ENCODE measurements at places on chromosomes 4 and X.

- peak; percentile 39 for DNase-seq
Observed at GRCh38 chrX:153226344-153227185, 47.5 kb downstream of the MAGEA1 start.

GRCh38 chr4:17722356-17722700 lies 59.1 kb downstream of the FAM184B start:
- no peak for DNase-seq

- DNase-seq: no peak
Observed at GRCh38 chr4:22241415-22241814, 274.5 kb downstream of the ADGRA3 start.

DNA sequence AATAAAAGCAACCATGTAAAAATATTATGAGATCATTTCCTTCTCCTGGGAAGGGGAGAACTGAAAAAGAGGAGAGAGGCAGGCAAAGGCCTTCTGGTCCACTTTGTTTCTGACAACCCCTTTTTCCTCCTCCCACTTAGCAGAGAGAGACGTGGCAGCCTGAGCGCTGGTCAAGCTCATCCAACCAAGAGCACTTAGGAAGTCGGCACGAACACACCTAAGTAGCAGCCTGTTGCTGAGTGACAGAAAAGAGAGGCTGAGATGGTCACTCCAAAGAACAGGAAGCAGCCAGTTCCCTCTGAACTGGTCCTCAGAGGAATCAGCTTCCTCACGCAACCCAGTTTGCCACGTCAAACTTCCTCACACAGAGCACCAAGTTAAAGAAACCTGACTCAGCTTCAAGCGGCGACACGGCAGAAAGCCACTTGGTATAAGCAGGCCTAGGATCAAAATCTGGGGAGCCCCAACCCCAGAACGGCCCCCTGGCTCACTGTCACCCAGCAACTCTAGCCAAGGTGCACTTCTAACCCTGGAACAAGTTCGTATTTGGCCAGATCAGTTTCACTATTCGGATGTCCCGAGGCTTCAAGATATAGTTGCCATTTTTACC lies 861 bp downstream of the SEC24D start:
- peak; percentile 95 for DNase-seq

DNA sequence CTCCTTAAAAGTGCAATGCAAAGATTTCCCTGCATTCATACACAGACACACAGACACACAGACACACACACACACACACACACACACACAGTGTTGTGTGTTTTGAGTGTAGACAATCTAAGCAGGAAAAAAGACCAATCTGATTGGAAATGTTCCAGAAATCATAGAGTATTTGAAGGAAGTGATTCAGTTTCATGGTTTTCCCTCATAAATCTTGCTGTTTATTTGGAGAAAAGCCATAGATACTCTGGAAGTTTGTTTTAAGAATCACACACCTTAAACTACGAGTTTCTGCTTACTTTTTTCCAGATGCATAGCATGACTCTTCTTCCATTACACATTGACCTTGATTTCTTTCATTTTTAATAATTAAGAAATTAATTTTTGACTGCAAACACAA lies 298.5 kb upstream of the BMP3 start:
- no peak for DNase-seq

GRCh38 chrX:3603026-3603661 lies 110.3 kb downstream of the PRKX start:
- no peak for DNase-seq

DNA sequence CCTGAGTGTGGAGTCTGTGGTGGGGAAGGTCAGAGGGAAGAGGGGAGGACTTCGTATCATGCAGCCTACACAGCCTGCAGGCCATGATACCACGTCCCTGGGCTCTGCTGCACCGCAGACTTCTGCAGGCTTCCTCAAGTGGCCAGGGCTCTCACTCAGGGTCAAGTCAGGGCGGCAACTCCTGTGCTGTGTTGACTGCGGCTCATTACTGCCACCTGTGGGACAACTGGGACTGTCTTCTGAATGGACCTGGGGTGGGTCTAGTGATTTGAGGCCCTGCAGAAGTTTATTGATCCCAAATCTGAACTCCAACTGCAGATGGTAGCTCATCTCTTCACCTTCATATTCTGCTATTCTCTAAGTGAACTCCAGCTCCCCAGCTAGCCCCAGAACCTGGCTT lies 167.1 kb downstream of the NSUN7 start:
- DNase-seq: peak; percentile 72

DNA sequence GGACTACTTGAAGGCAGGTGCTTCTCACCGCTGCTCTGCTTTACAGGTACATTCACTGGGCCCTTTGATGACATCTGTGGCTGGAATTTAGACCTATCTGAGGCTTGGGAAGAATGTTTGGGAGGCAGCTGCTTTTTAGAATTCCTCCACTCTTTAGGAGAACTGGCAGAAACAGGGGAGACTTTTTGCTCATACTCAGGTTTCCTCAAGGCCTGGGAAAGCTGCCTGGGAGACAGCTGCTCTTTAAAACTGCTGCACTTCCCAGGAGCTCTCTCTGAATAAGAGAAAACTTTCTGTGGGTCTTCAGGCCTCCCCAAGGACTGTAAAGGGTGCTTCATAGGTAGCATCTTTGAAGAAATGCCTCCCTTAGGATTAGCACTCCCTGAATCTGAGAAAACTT lies 14.3 kb downstream of the CT47C1 start:
- no peak for DNase-seq

- DNase-seq: peak; percentile 55
Observed at GRCh38 chrX:153793291-153793690, 884 bp downstream of the IDH3G start.

DNA sequence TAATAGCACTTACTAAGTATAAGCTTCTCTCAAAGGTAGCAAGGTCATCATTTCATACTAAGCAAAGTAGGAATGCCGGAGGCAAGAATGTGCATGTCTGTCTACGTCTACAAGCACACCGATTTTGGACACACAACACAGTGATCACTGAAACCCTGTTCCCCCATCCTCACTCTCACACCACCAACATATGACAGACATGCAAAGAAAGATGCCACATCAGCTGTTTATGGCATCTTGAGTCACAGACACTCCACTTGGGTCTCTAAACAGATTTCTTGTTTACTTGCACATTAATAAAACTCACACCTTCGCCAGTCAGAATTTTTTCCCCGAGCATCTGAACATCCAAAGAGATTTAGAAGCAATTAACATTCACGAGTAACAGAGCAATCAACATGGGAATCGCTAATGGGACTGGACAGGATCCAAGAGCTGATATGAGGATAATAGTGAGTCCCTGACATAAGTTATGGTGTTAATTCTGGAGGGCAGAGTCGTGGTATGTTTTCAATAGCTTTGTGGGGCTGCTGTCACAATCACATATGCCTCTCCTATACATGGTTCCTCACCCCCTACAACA lies 324.1 kb downstream of the DHX15 start:
- no peak for DNase-seq

- DNase-seq: no peak
Observed at GRCh38 chr4:128690011-128690410, 119.5 kb upstream of the JADE1 start.

GRCh38 chr4:167955006-167955405 lies 137.3 kb upstream of the ANXA10 start:
- no peak for DNase-seq

GRCh38 chrX:53445977-53446376 lies 11.8 kb upstream of the HSD17B10 start:
- DNase-seq: peak; percentile 73

- peak; percentile 45 for DNase-seq
Observed at GRCh38 chrX:118116713-118117550, at the start of gene KLHL13. Gene KLHL13, minus strand, starts transcription at chrX:118116810. Its CDS starts 88,337 bp downstream, at chrX:118028473.

DNA sequence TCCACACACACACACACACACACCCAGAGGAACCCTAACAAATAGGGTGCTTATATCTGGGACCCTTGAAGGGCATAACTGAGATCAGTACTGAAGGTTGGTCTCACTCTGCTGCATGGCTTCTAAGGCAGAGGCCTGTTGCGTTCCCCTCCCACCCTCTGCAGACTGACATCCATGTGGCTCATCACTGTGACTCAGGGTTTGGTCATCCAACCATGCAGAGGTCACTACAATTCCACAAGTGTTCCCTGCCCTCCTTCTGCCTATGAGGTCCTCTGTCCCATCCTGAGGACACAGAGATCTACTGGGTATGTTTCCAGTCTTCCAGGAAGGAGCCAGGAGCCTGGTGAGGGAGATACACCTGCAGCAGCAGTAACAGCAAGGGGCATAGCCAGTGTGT lies 55.8 kb downstream of the XAGE2 start:
- DNase-seq: no peak

DNA sequence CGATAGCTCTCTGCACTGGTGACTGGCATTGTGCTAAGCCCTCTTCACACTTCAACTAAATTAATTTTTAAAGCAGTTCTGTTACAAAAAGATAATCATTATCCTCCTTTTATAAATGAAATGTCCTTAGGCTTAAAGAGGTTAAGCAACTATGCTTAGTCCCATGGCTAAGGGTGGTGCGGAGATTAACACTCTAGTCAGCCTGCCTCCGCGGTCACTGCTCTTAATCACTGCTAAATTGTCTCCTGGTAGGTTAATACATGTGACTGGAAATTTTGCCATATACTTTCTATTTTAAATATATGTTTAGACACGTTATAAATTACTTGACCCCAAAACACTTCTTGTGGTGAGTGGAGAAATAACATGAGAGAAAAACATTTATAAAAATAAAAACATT lies 473.7 kb downstream of the CENPC start:
- no peak for DNase-seq

- peak; percentile 7 for DNase-seq
Observed at GRCh38 chrX:16786791-16787735, 797 bp downstream of the TXLNG start.

DNA sequence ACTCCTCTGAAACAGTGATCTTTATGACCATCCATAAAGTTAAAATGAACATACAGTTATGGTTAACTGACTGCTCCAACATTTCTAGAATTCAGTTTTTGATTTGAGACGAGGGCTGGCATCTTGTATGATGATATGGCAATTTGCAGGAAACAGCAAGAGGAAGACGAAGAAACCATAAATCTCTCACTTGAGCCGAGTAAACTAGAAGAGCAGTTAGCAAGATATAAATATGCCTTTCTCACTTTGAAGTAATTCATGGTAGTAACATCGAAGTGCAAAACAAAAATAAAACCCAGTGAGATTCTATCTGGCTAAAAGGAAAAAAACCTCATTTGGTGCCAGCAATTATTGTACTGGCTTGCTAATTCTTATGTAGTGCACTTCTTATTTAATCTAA lies 139.0 kb upstream of the SPRY1 start:
- DNase-seq: no peak

GRCh38 chr4:183163135-183163534 lies 64.1 kb downstream of the WWC2 start:
- no peak for DNase-seq

- no peak for DNase-seq
Observed at GRCh38 chrX:31355206-31355955, 283.5 kb upstream of the FTHL17 start.

GRCh38 chr4:148355442-148356123 lies 86.6 kb downstream of the NR3C2 start:
- no peak for DNase-seq

- DNase-seq: peak; percentile 85
Observed at GRCh38 chrX:44400588-44400987, 57.1 kb upstream of the EFHC2 start.

DNA sequence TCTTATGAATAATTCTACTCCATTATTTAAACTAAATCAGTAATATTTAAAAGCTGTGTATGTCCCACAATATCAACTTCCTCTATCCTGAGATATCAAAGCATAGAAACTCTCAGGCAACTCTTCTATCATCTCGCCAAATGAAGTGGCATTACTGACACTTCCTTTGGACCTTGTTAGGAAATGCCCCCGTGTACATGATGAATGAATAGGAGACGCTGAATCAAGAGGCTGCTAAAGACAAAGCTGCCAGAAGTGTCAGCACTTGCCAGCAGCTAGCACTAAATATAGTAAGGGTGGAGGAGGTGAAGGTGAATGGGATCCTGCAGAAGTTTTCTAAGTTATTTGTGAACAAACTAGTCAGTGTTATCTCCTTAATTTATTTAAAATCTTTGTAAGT lies 99.5 kb upstream of the BLTP1 start:
- no peak for DNase-seq

GRCh38 chr4:54593795-54594322 lies 63.9 kb upstream of the KIT start:
- no peak for DNase-seq
